Activated B cell treated with CpG ODN at 0.5 μM for 24 hours (primary cell): ENCODE measurements at places on chromosomes 4 and X. TPM values are rescaled to one million over a fixed set of nuclear protein-coding genes. Genes with fewer than 3 reads are reported as not detected.

The VCX2 gene
- not detected in 2 replicates for total RNA-seq

GRCh38 chr4:151659601-151660364 lies 101.0 kb downstream of the GATB start:
- no peaks in the 10 kb centered on the region for H3K4me1 ChIP-seq
- no peak overlapping the region for H3K27ac ChIP-seq
- no peaks in the 10 kb centered on the region for H3K36me3 ChIP-seq
- no peaks in the 10 kb centered on the region for H3K27me3 ChIP-seq
- DNase-seq: no peak
- no peak overlapping the region for H3K4me3 ChIP-seq

GRCh38 chr4:69497076-69497475 lies 1.4 kb upstream of the UGT2B4 start:
- no peaks in the 10 kb centered on the region for H3K4me1 ChIP-seq
- H3K4me3 ChIP-seq: no peak overlapping the region
- no peak for DNase-seq
- H3K27ac ChIP-seq: no peak overlapping the region
- H3K27me3 ChIP-seq: no peaks in the 10 kb centered on the region

The IL1RAPL1 gene
- total RNA-seq: not detected in 2 replicates

The KLB gene
- 0.18 and 0.20 TPM in 2 replicates for total RNA-seq

DNA sequence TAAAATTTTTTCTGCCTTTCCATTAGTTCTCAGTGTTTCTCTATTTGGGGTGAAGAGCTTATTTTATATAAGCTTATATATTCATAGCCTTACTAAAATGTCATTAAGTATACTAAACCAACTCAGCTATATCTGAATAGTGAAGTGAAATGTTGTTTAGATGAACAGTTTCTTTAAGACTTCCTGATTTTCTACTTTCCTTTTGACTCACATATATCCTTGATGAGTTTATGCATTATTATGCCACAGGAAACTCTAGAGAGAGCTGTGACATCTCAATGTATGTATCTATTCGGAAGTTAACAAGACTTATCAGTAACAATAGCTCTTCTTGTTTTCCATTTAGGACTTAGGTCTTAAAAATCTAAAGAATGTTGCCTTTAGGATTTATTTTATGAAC lies 1491.8 kb upstream of the IGFBP7 start:
- no peak for DNase-seq
- no peaks in the 10 kb centered on the region for H3K36me3 ChIP-seq
- no peak overlapping the region for H3K27ac ChIP-seq
- H3K4me1 ChIP-seq: no peaks in the 10 kb centered on the region
- H3K4me3 ChIP-seq: no peak overlapping the region

GRCh38 chr4:173189117-173189693 lies 20.6 kb downstream of the GALNT7 start:
- no peaks in the 10 kb centered on the region for H3K27me3 ChIP-seq
- peaks cover 44% of the 10 kb centered on the region for H3K4me1 ChIP-seq
- no peak for DNase-seq
- H3K4me3 ChIP-seq: no peak overlapping the region
- H3K27ac ChIP-seq: no peak overlapping the region

GRCh38 chr4:183478123-183478522 lies 26.7 kb upstream of the ING2 start:
- no peak overlapping the region for H3K4me3 ChIP-seq
- no peaks in the 10 kb centered on the region for H3K36me3 ChIP-seq
- no peak overlapping the region for H3K27ac ChIP-seq
- H3K27me3 ChIP-seq: no peaks in the 10 kb centered on the region
- no peak for DNase-seq

The CXorf49 gene
- total RNA-seq: not detected in 2 replicates

- H3K27ac ChIP-seq: no peak overlapping the region
- H3K4me3 ChIP-seq: no peak overlapping the region
- no peaks in the 10 kb centered on the region for H3K4me1 ChIP-seq
- no peak for DNase-seq
- no peaks in the 10 kb centered on the region for H3K27me3 ChIP-seq
Observed at GRCh38 chrX:47174846-47175587, 18.6 kb upstream of the UBA1 start.

- no peaks in the 10 kb centered on the region for H3K27me3 ChIP-seq
- no peaks in the 10 kb centered on the region for H3K4me1 ChIP-seq
- no peak overlapping the region for H3K4me3 ChIP-seq
- no peak for DNase-seq
- no peaks in the 10 kb centered on the region for H3K36me3 ChIP-seq
Observed at GRCh38 chr4:177726111-177726510, 283.9 kb upstream of the AGA start.

GRCh38 chrX:153392642-153393321 lies 8.4 kb downstream of the PNMA6E start:
- H3K36me3 ChIP-seq: no peaks in the 10 kb centered on the region
- no peaks in the 10 kb centered on the region for H3K27me3 ChIP-seq
- no peak for DNase-seq
- H3K4me3 ChIP-seq: no peak overlapping the region
- no peaks in the 10 kb centered on the region for H3K4me1 ChIP-seq

- no peak overlapping the region for H3K4me3 ChIP-seq
- no peak overlapping the region for H3K27ac ChIP-seq
- DNase-seq: no peak
- H3K27me3 ChIP-seq: no peaks in the 10 kb centered on the region
Observed at GRCh38 chrX:138378876-138379275, 332.6 kb downstream of the FGF13 start.

DNA sequence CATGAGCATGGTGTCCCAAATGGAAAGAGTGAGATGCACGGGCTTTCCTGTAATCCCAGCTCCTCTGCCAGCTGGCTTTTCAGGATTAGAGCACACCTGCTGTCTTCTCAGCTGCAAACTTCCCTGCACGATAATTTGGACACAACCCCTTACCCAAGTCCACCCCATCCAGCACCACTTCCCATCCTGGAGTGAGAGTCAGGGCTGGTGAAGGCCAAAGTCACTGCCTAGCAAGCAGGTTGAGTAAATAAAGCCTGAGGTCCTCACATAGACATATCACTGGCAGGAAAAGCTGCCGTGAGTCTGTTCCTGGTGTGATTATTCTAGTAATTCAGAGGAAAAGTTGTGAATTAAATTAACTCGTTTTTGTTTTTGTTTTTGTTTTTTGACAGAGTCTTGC lies 113.9 kb upstream of the MBNL3 start:
- no peak overlapping the region for H3K4me3 ChIP-seq
- DNase-seq: no peak
- H3K36me3 ChIP-seq: no peaks in the 10 kb centered on the region
- H3K27me3 ChIP-seq: no peaks in the 10 kb centered on the region

DNA sequence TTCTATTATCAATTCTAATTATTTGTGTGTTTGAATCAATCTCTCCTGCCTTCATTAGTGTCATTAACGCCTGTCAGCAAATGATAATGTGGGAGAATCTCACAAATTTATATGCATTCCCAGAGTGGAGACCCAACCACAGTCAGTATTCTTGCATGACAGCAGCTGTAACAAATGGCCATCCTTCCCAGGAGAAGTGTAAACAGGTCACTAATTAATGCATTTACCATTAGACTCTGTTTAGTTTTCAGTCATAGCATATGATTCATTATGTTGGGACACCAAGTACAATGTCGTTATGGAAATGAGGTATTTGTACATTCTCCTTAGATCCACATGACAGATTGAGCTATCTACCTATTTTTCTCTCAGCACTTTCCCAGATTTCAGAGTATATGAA lies 50.5 kb downstream of the CT47B1 start:
- no peak for DNase-seq
- peaks cover 5% of the 10 kb centered on the region for H3K27me3 ChIP-seq
- H3K4me1 ChIP-seq: no peaks in the 10 kb centered on the region
- no peak overlapping the region for H3K27ac ChIP-seq
- no peaks in the 10 kb centered on the region for H3K36me3 ChIP-seq

DNA sequence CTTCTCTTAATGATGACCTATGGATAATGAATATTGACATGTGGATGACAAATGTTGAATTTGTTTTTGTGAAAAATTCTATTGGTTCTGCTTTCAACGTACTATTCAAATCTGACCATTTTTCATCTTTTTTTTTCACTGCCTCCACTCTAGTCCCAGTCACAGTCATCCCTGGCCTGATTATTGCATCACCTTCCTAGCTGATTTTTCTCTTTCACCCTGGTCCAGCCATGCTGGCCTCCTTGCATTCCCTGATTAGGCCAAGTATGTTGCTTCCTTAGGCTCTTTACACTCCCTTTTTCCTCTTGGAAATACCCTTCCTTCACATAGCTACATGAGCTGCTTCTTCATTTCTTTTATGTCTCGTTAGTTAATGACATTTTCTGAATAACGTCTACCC lies 58.1 kb upstream of the MAP9 start:
- H3K27ac ChIP-seq: no peak overlapping the region
- peaks cover 5% of the 10 kb centered on the region for H3K27me3 ChIP-seq
- no peaks in the 10 kb centered on the region for H3K4me1 ChIP-seq
- no peak overlapping the region for H3K4me3 ChIP-seq
- DNase-seq: no peak

DNA sequence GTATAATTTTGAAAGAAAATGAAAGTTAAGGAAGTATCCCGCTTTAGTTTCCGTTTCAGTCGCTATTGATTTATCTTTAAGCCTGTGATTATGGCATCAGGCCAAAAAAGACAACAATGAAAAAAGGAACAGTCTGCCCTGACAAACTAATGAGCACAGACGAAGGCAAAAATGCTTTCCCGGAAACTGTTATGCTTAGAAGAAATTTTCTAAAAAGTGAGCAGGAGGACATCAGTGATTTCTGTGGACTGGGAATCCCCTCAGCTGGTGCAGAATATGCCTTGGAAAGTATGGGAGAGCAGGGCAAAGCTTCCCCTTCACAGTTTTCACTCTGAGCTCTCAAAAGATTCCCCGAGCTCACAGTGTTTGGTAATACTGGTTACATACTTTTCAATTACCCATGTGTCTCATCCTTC lies 5.1 kb upstream of the CXCL10 start:
- no peaks in the 10 kb centered on the region for H3K36me3 ChIP-seq
- no peak overlapping the region for H3K4me3 ChIP-seq
- DNase-seq: no peak
- H3K4me1 ChIP-seq: peaks cover 25% of the 10 kb centered on the region
- H3K27me3 ChIP-seq: no peaks in the 10 kb centered on the region
- no peak overlapping the region for H3K27ac ChIP-seq

The SEC24B gene
- 32.0 and 36.1 TPM in 2 replicates for total RNA-seq

- H3K4me3 ChIP-seq: no peak overlapping the region
- H3K4me1 ChIP-seq: no peaks in the 10 kb centered on the region
- no peaks in the 10 kb centered on the region for H3K36me3 ChIP-seq
- no peaks in the 10 kb centered on the region for H3K27me3 ChIP-seq
Observed at GRCh38 chr4:1664141-1664540, 20.0 kb downstream of the FAM53A start.

The NPNT gene
- total RNA-seq: not detected in 2 replicates

GRCh38 chr4:141860974-141861373 lies 224.6 kb downstream of the IL15 start:
- H3K36me3 ChIP-seq: no peaks in the 10 kb centered on the region
- DNase-seq: no peak

The NAP1L2 gene
- 0.80 and 1.1 TPM in 2 replicates for total RNA-seq

The TMPRSS11B gene
- total RNA-seq: not detected in 2 replicates

DNA sequence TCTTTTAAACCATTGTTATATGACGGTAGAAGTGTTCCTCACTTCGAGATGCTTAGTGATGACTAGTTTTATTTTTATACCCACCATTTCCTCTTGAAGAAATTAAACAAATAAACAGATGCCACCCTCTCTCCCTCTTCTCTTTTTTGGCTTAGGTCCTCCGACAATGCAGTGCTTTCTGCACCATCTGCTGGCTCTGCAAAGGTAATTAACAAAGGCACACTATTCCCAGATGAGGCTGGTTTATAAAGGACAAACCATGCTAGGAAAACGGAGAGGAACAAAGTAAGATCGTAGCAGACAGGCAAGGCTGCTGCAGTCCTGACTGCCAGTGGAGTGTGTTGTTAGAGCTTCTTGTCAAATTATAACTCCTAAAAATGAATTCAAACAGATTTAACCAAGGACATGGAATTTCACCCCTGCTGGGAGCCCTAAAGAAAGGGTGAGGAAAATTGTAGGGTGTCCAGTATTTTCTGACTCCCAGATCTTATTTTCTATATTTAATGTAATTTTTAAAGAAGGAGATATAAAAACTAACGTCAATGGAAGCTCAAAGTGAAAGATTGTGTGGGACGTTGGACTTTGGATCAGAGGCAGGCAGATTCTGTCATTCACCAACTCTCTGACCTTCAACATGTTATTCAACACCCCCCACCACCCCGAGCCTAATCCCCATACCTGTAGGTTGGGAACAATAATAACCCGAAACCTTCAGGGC lies 142.1 kb downstream of the CPEB2 start:
- no peak for DNase-seq
- H3K36me3 ChIP-seq: no peaks in the 10 kb centered on the region
- H3K27ac ChIP-seq: no peak overlapping the region
- H3K4me3 ChIP-seq: no peak overlapping the region
- no peaks in the 10 kb centered on the region for H3K27me3 ChIP-seq

The POF1B gene
- total RNA-seq: 1.0 and 1.3 TPM in 2 replicates

The CCNB3 gene
- total RNA-seq: 0.37 and 1.4 TPM in 2 replicates

GRCh38 chr4:186727977-186728519 lies 4.4 kb upstream of the FAT1 start:
- H3K36me3 ChIP-seq: no peaks in the 10 kb centered on the region
- peaks cover 15% of the 10 kb centered on the region for H3K4me1 ChIP-seq
- no peak overlapping the region for H3K4me3 ChIP-seq
- DNase-seq: no peak
- no peak overlapping the region for H3K27ac ChIP-seq

The GLRA3 gene
- 0.12 and 0.22 TPM in 2 replicates for total RNA-seq

GRCh38 chr4:180741703-180742102 lies 1501.5 kb upstream of the TENM3 start:
- H3K4me3 ChIP-seq: no peak overlapping the region
- H3K4me1 ChIP-seq: no peaks in the 10 kb centered on the region
- no peaks in the 10 kb centered on the region for H3K27me3 ChIP-seq
- no peak overlapping the region for H3K27ac ChIP-seq
- no peak for DNase-seq
- no peaks in the 10 kb centered on the region for H3K36me3 ChIP-seq

GRCh38 chrX:19204636-19205035 lies 82.4 kb upstream of the ADGRG2 start:
- H3K27ac ChIP-seq: no peak overlapping the region
- no peaks in the 10 kb centered on the region for H3K4me1 ChIP-seq
- H3K27me3 ChIP-seq: no peaks in the 10 kb centered on the region
- H3K36me3 ChIP-seq: no peaks in the 10 kb centered on the region
- H3K4me3 ChIP-seq: no peak overlapping the region

- no peaks in the 10 kb centered on the region for H3K27me3 ChIP-seq
- DNase-seq: no peak
- no peaks in the 10 kb centered on the region for H3K36me3 ChIP-seq
- H3K4me1 ChIP-seq: no peaks in the 10 kb centered on the region
Observed at GRCh38 chr4:149203256-149204001, 612.2 kb downstream of the IQCM start.
